ENCODE measurements at places on chromosomes 5 and 9. TPM values are rescaled to one million over a fixed set of nuclear protein-coding genes. Genes with fewer than 3 reads are reported as not detected.

GZMA gene
- total RNA-seq, result not detected

MINAR2 gene
- not detected for total RNA-seq

PCDHGC5 gene
- 0.20 TPM for total RNA-seq

F2RL1 gene
- total RNA-seq, result 5.8 TPM

GFPT2 gene
- 7.6 TPM for total RNA-seq

RASGEF1C gene
- not detected for total RNA-seq

GDNF gene
- total RNA-seq, result not detected

SGCD gene
- total RNA-seq, result not detected

PCDHGA9 gene
- 1.2 TPM for total RNA-seq

CAAP1 gene
- 11.3 TPM for total RNA-seq

MEGF9 gene
- total RNA-seq, result 5.8 TPM

ZDHHC11 gene
- not detected for total RNA-seq

TXNDC8 gene
- not detected for total RNA-seq

SNCB gene
- total RNA-seq, result 0.44 TPM

ZNF366 gene
- total RNA-seq, result 16.4 TPM

F2RL2 gene
- 0.25 TPM for total RNA-seq

PAEP gene
- not detected for total RNA-seq

HCN1 gene
- not detected for total RNA-seq

AQP3 gene
- total RNA-seq, result 1.3 TPM

C5orf58 gene
- not detected for total RNA-seq

FAM221B gene
- total RNA-seq, result not detected

CDC23 gene
- total RNA-seq, result 31.1 TPM

PCDH1 gene
- 155 TPM for total RNA-seq

GRM6 gene
- total RNA-seq, result not detected

PCDHGA6 gene
- total RNA-seq, result 0.73 TPM
